Cortex of kidney (tissue), 1 donor: ENCODE measurements at places on chromosomes 16 and 17.

- DNase-seq, result no peak
Measured at GRCh38 chr16:56987692-56988091, 1.7 kb upstream of the NLRC5 start.

GRCh38 chr17:7354262-7354843, 603 bp upstream of the TMEM95 start:
- no peak for DNase-seq

DNA sequence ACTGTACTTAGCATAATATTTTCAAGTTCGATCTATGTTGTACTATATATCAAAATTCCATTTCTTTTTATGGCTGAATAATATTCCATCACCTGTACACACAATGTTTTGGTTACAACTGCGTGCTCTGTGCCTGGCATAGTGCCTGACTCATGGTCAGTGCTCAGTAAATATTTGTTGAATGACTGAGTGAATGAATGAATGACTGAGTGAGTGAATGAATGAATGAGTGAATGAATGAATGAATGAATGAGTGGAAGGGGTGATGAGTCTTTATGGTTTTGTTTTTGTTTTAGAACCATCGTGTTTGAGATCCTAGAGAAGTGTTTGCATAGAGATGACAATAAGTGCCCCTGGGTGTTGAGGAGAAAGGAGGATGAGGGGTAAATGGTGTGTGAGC, 155.3 kb downstream of the MRM1 start:
- DNase-seq, result no peak

DNA sequence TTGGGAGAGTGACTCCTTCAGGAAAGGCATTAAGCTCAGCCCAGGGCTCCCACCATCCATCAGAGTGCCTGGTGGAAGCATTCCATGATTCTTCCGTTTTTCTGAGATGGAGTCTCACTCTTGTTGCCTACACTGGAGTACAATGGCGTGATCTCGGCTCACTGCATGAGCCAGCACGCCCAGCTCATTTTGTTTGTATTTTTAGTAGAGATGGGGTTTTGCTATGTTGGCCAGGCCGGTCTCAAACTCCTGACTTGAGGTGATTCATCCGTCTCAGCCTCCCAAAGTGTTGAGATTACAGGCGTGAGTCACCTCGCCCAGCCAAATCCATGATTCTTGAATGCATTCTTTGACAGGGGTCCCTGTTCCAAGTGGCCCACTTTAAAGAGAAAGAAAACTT, 23.1 kb downstream of the MIS12 start:
- DNase-seq, result no peak

DNA sequence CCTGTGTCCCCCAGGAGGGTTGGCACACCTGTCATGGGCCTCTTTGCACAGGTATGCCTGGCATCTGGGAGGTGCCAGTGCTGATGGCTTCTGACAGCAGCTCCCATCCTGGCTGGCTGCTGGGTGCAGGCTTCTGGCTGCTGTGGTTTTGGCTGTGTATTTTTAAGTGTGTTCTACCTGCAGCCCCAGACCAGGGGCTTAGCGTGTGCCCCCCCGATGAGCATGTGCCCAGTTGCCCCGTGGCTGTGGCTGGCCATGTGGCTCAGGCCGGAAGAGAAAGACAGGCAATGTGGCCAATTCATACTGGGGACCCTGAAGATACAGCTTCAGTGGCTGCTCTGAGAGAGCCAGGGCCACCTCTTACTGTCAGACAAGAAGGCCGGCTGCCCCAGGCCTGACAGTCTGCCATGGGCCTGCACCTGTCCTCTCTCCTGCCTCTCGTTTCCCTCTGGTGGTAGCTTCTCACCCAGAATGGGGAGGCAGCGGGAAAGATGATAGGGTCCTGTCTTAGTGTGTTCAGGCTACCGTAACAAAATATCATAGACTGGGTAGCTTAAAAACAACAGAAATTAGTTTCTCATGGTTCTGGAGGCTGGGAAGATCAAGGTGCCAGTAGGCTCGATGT, 37.6 kb upstream of the LGALS9 start:
- DNase-seq, result no peak

GRCh38 chr16:70520612-70521297, 2.6 kb downstream of the COG4 start:
- DNase-seq, result no peak

GRCh38 chr17:57221366-57222350, 34.7 kb upstream of the MSI2 start:
- no peak for DNase-seq

GRCh38 chr17:37360632-37361031, 15.2 kb upstream of the C17orf78 start:
- DNase-seq, result no peak

- DNase-seq, result no peak
Measured at GRCh38 chr16:81630635-81631031, 148.5 kb upstream of the PLCG2 start.

DNA sequence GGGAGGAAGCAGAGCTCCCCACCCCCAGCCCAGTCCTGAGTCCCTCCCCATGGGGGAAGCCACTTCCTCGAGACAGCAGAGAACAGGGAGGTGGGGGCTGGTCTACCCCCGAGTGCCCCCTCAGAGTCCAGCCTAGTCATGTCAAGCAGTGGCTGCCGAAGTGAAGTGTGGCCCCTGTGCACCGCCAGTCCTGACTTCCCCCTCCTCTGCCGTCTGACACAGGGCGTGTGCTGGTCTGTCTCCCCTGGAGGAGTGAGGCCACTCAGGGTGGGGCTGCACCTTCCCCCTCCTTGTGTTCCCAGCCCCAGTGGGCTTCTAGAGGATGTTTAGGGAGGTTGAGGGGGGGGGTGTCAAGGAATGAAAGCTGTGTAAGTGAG, 46.9 kb downstream of the MRC2 start:
- DNase-seq, result no peak

DNA sequence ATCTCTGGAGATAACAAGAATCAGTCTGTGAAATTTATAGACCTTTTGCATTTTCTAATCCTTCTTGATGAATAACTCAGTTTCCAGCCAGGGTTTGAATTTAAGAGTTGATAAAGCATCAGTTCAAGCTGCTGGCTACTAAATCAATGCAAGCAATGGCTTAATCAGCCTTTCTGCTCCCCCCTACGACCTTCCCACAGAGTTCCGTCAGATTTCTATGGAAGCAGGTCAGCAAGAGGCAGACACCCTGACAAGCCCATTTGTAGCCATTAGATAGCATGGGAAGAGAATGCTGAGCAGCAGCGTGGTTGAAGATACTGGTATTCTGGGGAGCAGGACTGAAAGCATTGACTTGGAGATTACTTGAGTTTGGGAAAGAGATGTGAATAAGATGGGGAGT, 868.1 kb downstream of the KCNJ2 start:
- DNase-seq, result no peak

DNA sequence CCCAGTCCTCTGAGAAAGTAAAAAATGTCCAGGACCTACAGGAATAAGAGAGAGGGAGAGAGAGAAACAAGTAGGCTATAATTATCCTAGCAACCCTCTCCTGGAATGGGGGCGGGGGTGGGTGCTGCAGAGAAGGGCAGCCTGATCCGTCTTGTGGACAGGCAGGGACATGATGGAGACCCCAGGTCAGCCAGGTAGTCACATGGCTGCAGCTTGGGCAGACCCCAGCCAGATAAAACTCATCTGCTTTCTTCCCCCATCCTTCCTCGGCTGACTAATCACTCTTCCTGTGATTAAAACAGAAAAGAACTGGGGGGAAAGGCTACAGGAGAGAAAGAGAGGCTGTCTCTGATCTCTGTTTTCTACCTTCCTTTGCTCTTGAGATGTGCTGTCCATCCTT, 32.6 kb downstream of the COPZ2 start:
- DNase-seq, result no peak

DNA sequence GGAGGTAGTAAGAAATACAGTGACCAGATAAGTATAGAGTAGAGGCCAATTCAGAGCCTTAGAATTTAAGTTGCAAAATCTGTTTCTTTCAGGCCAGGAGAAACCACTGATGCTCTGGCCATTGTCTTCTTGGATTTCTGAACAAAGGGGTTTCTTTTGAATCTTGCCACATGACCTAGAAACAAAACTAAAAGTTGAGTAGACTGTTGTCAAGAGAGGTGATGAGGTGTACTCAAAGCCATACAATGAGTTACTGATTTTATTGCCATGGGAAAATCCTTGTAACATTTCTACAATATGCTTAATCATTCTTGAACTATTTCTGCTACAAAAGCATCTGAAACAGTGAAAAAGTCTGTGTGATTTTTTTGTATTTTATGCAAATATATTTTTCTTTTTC, 881.3 kb downstream of the CDH11 start:
- DNase-seq, result no peak

DNA sequence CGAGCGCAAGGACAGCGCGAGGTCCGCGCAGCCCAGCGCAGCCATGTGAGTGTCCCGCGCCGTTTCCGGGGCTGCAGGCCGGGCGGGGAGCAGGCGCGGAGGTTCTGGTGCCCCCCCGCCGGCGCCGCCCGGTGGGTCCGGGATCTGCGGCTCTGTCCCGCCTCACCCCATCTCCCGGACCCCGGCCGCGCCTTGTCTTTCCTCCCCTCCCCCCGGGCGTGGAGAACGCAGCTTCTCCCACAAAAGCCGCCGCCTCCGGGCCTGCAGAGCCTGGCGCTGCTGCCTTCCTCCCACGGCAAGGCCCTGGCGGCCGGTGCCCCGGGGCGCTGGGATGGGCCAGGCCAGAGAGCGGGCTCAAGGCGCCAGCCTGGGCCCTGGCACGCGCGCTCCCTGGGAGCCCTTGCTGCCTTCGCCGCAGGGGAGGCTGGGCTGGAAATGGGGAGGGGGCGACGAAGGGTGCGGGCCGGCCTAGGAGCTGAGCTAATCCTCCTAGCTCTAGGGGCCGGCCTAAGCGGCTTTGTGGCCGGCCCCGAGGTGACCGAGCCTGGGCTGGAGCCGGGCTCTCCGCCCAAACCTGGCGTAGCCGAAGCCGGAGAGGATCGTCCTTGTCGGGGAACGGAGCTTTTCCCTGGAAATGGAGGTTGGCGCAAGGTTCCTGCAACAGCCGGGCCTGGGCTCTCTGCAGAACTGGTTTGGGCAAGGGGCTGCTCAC, 397 bp downstream of the RIPOR1 start:
- no peak for DNase-seq

DNA sequence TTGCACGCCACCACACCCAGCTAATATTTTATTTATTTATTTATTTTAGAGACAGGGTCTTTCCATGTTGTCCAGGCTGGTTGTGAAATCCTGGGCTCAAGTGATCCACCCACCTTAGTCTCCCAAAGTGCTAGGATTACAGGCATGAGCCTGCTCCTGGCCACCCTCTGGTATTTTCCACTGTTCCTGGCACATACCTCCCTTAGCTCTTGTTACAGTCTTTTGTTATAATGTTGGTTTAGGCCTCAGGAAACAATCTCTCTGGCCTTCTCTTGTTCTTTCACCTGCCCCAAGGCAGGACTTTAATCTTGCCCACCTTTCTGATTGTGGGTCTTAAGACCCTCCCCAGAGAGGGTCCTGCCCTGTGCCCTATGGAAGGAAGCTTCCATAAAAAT, 3.6 kb upstream of the CYTH1 start:
- DNase-seq, result no peak

DNA sequence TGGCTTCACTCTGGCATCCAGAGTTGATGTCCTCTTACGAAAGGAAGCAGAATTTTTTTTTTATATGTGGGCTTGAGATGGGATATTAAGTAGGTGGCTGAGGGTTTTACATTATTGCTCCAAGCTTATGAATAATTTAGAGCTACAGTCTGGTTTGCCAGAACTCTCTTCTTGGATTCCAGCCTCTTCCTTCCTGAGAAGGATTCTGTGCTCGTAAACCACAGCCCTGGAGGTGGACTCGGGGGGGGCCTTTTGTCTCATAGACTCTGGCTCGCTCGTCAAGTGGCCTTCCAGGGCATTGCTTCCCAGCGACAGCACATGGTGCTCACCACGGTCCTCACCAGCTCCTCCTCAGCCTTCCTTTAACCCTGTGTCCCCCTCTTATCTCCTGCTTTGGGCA, 43.2 kb downstream of the TMEM11 start:
- DNase-seq, result no peak

GRCh38 chr16:75035410-75035968, 36.7 kb downstream of the ZNRF1 start:
- DNase-seq, result no peak

GRCh38 chr17:14448818-14449217, 147.9 kb downstream of the HS3ST3B1 start:
- no peak for DNase-seq

- DNase-seq, result no peak
Measured at GRCh38 chr17:39579318-39580081, 28.2 kb downstream of the NEUROD2 start.

- DNase-seq, result no peak
Measured at GRCh38 chr16:83365166-83365565, 442.6 kb upstream of the HSBP1 start.

GRCh38 chr16:21120976-21121520, 29.6 kb downstream of the DNAH3 start:
- no peak for DNase-seq

- DNase-seq, result no peak
Measured at GRCh38 chr17:46889519-46889918, 33.4 kb upstream of the GOSR2 start.
